GM12891 (cell line): ENCODE measurements at places on chromosomes 7 and 10.

DNA sequence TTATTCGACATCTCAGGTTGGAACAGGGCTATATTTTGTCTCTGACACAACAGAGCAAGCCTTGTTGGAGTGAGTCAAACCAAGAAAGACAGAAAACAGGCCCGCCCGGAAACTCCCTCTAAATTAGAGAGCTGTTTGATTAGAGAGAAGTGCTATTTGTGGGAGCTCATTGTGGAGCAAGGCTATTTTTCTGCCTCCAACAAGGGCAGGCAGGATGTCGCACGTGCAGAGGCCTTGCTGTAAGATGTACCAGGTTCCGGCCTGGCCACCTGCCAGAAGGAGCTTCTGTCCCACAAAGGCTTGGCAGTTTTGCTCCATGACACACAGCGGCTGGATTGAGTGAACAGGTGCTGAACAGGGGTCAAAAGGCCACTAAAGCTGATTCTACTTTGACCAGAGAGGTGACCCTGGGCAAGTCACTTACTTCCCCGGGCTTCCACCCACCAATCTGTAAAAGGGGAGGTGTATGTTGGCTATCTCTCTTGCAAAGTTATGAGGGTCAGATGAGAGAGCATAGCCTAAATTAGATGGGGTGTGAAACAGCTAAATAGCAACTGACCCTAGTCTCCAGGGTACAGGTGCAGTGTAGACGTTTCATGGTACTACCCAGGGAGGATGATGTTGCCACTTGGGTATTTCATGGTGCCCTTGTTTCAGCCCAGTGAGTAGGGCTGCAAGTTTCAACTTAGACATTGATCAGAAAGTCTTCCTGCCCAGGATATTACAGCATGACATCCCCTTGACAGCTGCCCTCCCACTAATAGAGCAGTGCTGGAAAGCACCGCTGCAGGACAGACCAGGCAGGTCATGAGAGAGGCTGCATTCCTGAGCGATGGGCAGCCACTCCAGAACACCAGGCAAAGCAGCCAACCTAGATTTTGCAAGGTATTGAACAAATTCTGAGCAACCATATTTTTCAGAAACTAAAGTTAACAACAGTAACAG lies 62.0 kb downstream of the VSTM4 start:
- DNase-seq: no peak

- DNase-seq: no peak
These were observed 7.9 kb upstream of the C10orf120 start for GRCh38 chr10:122707535-122707934.

- no peak for DNase-seq
These were observed 653 bp upstream of the ADRB1 start for GRCh38 chr10:114042895-114043531.

DNA sequence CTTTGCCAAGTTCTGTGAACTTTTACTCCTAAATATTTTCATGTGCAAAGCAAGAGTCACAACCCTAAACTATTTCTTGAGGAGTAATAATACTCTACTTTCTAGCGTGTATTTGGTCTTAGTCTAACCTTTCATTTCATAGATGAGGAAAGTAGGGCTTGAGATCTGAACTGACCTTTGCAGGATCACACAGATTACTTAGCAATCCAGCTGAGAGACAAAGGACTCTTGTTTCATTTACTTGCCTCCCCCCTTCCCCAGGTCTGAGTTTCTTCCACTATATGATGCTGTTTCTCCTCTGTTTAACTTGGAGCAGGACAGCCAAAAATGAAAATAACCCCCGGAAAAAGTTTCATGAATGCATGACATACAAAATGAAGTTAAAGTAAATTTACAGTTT lies 75.3 kb upstream of the PTN start:
- no peak for DNase-seq

GRCh38 chr10:44951576-44952226 lies 7.9 kb upstream of the RASSF4 start:
- DNase-seq: no peak

- DNase-seq: no peak
These were observed 5.2 kb downstream of the CCNY start for GRCh38 chr10:35341521-35341920.

GRCh38 chr10:63300801-63301200 lies 165.0 kb downstream of the JMJD1C start:
- no peak for DNase-seq

DNA sequence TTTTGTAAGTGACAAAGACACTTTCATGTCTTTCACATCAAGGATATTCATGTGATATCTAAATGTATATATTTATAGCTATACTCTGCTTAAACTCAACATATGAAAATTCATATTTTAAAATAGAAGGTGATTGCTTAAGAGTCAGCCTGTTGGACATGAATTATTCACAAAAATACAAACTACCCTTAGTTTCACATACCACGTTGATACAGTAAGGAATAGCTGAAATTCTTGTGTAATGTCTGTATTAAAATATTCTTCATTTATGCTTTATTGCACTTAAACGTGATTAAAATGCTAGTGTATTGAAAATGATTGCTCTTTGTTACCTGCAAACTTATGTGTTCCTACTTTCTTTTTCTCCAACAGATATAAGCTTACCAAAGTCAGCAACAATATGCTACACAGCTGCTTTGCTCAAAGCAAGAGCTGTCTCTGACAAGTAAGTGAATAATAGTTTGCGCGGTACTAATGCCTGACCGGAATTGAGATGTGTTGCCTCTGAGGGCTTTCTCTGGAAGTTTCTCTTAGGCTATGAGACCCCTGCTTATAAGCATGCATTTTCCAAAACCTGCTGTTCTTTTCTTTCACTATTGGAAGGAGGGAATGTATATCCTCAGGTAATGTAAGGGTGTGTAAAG lies 133.8 kb downstream of the WNT2 start:
- no peak for DNase-seq

DNA sequence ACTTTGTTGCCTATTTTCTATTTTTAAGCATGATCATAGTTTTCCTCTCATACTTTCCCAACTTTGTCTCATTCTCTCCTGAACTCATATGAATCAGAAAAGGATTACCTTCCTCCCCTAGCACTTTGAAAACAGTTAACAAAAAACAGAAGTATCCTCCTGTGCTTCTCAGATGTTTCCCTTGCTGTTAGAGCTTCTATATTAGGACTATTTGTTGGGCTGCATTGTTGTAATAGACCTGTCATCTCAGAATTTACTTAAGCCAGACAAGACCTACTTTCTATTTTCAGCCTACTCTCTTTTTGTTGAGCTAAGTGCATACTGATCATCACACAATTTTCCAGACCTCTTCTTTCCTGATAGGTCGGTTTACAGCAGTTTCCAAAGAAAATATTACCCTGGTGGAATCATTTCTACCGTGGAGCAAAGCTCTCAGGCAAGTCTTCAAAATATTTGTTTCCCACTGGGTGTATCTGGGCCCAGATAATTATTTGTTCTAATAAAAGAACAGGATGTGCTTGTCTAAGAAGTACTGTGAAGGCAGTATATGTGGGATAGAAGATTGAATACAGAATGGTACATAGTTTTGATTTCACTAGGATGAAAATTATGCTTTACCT lies 411.9 kb upstream of the KLF6 start:
- no peak for DNase-seq

DNA sequence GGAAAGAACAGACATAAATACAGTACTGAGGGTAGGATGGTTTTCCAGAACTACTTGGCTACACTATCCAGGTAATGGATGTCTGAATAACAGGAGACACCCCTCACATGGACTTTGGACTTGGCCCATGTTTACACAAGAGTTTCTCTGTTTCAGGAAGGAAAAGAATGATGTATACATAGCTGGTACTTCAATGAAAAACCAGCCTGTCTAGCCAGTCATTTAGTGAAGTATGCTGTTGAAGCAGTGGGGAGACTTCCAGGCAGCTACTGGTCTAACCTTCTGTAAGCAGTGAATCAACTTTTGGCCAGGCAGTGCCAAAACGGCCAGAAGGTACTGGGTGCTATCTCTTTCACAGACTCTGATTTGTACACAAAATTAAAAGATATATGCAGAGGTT lies 135.0 kb downstream of the MBL2 start:
- DNase-seq: no peak

GRCh38 chr10:1063232-1063865 lies 7.2 kb downstream of the WDR37 start:
- DNase-seq: no peak

GRCh38 chr7:74129887-74130286 lies 44.3 kb upstream of the EIF4H start:
- DNase-seq: no peak

DNA sequence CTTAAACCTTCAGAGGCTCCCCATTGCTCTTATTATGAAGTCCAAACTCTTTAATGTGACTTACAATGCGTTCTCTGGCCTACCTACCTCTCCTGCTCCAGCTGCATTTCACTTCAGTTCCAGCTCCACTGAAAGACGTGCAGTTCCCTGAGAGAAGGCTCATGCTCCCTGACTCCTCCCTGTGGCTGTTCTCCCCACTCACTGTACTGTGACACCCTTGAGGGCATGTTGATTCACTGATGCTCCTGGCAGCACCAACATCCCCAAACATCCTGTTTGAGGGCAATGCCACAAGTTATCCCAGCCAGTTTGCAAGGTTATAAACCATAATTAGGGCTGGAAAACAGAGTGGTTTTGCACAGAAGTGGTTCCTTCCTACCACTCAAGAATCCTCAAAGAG lies 111.2 kb downstream of the LSM5 start:
- no peak for DNase-seq

- no peak for DNase-seq
These were observed 61.5 kb downstream of the CTTNBP2 start for GRCh38 chr7:117811696-117812095.

DNA sequence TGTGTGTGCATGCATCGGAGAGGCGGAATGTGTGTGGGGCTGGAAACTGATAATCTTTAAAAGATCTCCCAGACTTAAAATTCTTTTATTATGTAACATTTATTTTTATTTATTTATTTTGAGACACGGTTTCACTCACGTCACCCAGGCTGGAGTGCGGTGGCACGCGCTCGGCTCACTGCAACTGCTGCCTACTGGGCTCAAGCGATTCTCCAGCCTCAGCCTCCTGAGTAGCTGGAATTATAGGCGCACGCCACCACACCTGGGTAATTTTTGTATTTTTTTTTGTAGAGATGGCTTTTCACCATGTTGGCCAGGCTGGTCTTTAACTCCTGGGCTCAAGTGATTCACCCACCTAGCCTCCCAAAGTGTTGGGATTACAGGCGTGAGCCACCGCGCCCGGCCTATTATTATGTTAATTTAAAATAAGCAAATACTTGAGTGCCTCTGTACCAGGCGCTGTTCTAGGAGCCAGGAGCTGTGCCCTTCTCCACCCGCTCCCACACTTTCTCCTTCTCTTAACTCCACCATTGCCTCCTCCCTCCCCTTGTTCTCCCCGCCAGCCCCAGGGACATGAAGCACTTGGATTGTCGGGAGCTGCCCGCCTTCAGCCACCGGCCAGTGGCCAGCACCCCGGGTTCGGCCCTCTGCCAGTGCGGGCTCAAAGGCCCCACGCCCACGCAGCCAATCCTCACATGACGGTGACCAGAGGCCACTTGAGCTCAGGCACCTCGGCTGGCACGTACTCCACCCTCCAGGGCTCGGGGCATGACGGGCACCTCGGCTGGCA lies 163.6 kb downstream of the DNAJB6 start:
- no peak for DNase-seq

GRCh38 chr7:137269240-137269639 lies 74.3 kb downstream of the PTN start:
- DNase-seq: no peak

GRCh38 chr7:53993224-53993623 lies 549.0 kb upstream of the VSTM2A start:
- DNase-seq: no peak

DNA sequence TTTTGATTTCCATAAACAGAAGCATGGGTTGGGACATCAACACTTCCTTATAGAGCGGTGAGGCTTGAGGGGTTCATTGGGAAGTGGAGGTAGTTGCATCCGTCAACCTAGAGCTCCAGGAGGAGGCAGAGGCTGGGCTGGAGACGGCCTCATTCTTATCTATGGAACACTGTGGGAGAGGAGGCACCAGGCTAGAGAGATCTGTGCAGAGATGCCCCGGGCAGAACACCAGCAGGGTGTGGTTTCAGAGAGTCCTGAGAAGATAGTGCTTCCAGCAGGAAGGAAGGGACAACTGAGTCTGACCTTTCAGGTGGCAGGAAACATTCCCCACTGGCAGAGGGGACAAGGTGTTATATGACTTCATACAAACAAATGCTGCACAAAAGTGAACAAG lies 56.7 kb downstream of the TCERG1L start:
- DNase-seq: no peak

DNA sequence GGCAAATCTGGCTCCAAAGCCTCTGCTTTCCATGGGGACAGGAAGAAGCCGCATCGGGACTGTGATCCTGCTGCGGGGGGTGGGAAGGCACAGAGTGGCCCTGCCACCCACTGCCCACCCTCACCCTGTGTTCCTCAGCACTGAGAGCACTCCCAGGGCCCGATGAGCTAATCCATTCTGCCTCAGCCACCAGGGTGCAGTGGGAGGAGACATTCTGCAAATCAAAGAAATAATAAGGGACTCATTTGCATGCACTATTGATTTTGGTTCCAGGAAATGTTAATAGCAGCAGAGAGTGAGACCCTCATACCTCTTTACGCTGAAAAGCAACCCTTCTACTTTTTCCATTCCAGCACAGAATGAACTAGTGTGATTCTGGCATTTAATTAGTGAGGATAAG lies 572.8 kb downstream of the INHBA start:
- DNase-seq: no peak

DNA sequence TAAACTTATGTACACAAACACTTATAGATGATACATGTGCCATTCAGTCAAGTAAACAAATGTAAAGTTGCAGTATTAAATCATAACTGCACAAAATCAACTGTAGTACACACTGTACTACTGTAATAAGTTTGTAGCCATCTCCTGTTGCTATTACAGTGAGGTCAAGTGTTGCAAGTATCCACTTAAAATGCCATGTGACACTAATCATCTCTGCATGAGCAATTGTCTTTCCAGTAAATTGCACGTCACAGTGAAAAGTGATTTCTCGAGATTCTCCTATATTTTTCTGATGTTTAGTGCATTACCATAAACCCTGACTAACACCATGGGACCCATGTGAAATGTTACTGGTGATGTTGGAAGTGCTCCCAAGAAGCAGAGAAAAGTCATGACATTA lies 293.3 kb upstream of the SP4 start:
- no peak for DNase-seq

GRCh38 chr10:3239066-3239919 lies 66.7 kb upstream of the PITRM1 start:
- peak; percentile 68 for DNase-seq

DNA sequence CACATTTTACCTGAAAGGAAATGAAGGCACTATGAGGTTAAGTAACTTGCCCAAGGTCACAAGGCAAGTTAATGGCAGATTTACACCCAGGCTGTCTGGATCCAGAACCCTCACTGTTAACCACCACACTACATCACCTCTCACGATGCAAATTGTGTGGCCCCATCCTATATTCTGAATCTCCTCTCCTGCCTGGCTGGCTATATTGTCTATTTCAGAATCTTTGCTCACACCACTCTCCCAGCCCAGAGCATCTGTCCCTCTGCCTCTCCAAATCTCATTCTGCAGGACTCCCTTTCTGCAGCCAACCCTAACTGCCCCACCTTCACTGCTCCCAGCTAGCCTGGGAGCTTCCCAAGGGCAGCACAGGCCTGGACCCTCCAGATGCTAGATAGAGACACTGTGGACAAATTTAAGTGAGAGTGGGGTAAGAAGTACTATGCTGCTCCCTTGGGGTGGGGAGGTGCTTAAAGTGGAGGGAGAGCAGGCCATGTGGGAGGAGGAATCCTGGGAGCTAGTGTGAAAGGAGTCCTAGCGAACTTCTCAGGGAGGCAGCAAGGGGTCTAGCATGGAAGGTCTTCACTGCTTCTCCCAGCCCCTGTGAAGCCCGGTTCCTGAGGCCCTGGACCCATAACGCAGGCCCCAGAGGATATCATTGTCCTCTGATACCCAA lies 786 bp downstream of the CUEDC2 start:
- no peak for DNase-seq
